ENCODE measurements at places on chromosomes 4 and X.
A peak's percentile ranks its signal among the peaks of the same experiment; 100 is the strongest.

DNA sequence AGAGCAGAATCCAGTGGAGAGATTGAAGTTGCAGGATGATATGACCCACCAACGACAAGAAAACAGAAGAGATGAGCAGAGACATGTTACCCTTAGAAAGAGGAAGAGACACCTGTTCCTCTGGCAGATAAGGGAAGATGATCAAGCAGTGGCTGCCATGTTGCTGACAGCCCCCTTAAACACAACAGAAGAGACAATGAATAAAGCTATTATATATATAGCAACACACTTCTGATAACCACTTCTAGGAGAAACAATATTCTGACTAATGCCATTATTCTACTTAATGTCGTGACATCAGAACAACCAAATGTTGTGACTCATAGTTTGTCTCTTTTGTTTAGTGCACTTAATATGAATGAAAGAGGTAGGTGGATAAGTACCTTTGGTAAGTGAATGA is 44.9 kb downstream of the SH3RF1 start:
- no peak for DNase-seq

DNA sequence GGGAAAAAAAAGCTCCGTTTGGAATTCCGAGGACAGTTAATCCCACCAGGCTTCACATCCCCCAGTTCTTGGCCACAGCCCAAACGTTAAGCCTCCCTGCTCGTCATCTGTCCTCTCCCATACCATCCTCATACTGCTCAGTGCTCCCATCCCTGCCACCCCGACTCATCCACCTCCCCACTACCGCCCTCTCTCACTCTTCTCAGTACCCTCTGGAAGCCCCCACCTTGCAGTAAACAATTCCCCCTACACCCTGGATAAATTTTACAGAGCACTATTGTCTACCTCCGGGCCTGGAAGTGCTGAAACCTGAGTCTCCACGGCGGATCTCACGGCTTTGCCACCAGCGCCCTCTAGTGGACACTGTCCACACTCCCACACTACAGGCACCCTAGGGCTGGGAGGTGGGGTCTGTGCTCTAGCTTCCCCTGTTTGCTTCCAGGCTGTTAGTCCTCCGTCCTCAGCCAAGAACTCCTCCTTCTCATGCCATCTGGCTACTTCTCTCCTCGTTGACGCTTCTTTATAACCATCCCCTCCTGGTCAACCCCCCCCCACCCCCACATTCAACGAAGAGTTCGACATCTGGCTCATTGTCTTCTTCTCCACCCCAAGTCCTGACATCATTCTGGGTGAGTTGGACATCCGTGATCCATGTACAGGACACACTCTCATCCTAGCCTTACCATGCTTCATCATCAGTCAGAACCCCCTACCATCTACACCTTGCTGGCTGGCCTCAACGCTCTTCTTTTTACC is 54.5 kb downstream of the RTL9 start:
- peak; percentile 69 for DNase-seq

DNA sequence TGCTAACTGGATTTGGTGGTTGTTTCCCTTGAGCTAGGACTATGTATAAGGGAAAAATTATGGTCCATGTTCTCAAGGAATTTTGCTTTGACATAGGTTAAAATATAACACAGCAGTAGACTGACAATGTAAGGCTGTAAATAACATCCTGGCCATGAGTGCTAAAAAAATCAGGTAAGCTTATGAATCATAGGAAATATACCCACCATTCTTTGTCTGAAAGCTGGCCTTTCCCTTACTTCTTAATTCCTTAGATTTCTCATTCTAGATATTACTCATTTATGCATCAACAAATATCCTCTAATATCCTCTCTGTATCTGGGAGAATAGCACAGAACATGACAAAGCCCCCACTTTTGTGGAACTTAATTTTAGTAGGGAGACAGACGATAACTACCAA is 6.8 kb upstream of the CHRNA9 start:
- no peak for DNase-seq

DNA sequence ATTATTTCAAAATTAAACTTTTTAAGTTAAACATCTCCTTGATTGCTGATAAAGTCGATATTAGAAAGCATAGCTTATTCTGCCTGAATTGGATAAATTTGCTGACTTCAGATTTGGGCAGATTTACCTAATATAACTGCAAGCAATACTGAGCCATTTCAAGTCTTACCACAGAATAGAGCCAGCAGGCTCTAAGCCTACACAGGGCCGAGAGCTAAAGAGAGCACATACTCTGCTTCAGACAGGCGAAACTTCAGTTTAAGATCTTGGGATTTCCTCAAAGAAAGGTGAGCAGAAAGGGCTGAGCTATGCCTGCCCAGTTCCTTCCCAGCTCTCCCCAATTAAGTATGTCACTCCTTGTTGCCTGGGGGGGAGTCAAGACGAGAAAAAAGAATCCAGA is 240.6 kb upstream of the NOCT start:
- DNase-seq: no peak

- DNase-seq: no peak
Measured at GRCh38 chr4:30882995-30883675, 163.0 kb downstream of the PCDH7 start.

- DNase-seq: no peak
Measured at GRCh38 chr4:64144994-64145393, 264.3 kb downstream of the TECRL start.

DNA sequence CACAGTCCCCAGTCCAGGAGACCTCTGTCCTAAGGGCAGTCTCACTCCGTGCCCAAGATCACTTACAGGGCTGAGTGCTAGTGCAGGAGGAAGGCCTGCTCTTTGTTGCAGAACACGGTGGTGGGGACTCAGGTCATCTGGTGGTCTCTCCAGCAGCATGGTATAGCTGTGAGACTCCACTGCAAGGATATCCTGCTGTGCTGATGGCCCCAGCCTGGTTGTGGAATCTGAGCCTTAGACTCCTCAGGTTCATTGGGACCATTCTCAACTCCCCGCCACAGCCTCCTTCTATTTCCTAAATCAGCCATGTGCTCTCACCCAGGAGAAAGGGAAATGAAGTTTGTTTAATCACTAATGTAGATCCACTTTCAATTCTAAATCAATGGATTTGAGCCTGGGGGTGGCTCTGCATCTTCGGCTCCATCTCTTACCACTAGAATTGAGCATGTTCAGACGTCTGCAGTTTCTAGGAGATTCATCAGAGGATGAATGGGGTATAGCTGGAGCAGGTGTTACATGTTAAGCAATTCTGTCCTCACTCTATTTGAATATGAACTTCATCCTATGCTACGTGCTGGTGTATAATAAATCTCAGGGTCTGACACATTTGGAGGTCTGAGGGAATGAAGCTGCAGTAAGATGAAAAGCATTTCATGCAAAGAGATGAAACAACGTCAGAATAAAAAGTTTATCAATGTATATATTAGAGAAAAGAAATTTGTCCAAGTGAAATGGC is 189.2 kb downstream of the MGST2 start:
- no peak for DNase-seq

- DNase-seq: no peak
Measured at GRCh38 chr4:170651786-170652185, 562.0 kb upstream of the AADAT start.

- no peak for DNase-seq
Measured at GRCh38 chrX:103052625-103053024, 11.3 kb downstream of the BEX1 start.

Measured in activated naive CD4-positive, alpha-beta T cell treated with Interleukin-2 at 50 U/mL for 16 hours (primary cell).